ENCODE measurements at places on chromosomes 5 and 9. TPM values are rescaled to one million over a fixed set of nuclear protein-coding genes. Genes with fewer than 3 reads are reported as not detected.

DNA sequence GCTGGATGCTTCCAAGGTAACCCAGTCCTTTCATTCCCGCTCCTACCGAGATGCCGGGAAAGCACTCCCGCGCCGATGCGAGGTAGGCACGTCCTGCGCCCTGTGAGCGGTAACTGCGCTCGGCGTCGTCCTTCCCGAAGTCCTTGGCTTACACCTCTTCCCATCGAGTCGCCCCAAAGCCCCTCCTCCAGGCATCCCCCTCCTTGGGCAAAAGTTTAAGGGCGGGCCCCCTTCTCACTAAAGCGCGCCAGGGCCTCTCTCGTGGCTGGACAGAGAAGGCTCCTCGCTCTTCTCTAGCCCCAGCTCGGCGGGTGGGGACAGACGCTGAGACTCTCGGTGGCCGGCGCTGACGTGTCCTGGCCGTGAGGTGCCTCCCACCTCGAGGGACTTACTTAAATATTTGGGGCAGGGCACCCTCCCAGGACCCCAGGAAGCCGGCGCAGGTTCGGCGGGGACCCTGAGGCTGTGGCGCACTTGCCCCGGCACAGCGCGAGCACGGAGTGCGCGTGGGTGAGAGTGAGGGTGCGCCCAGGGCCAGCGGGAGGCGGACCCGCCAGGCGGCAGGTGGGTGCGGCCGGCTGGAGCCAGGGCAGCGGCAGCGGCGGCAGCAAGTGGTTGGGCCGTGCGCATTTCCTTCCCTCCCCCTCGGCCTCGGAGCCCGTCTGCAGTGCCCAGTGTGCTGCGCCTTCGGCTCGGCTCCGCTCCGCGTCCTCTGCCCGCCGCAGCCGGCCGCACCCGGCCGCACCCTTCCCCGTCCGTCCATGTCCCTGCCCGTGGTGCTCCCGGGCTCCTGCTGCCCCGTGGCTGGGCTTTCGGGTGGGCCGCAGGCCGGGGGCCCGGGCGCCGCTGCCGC is at the start of gene ENTREP1:
ENTREP1 (plus strand) TSS at position 667 of the 853 bp plus-strand sequence; CDS start at position 762, 95 bp downstream.
- no peaks in the 10 kb centered on the region for H3K4me1 ChIP-seq
- no peaks in the 10 kb centered on the region for H3K36me3 ChIP-seq
- peak within 1 kb of the TSS; percentile 29 for H3K4me3 ChIP-seq
- peaks cover 45% of the 10 kb centered on the region for H3K27me3 ChIP-seq
- H3K27ac ChIP-seq, result peak within 1 kb of the TSS; percentile 73

GRCh38 chr5:120405286-120405864 is 58.7 kb upstream of the PRR16 start:
- DNase-seq, result no peak
- no peak overlapping the region for H3K27ac ChIP-seq
- no peaks in the 10 kb centered on the region for H3K36me3 ChIP-seq
- H3K4me1 ChIP-seq, result no peaks in the 10 kb centered on the region
- H3K27me3 ChIP-seq, result no peaks in the 10 kb centered on the region

Gene TNFSF15
- polyA plus RNA-seq, result 0.50 TPM

DNA sequence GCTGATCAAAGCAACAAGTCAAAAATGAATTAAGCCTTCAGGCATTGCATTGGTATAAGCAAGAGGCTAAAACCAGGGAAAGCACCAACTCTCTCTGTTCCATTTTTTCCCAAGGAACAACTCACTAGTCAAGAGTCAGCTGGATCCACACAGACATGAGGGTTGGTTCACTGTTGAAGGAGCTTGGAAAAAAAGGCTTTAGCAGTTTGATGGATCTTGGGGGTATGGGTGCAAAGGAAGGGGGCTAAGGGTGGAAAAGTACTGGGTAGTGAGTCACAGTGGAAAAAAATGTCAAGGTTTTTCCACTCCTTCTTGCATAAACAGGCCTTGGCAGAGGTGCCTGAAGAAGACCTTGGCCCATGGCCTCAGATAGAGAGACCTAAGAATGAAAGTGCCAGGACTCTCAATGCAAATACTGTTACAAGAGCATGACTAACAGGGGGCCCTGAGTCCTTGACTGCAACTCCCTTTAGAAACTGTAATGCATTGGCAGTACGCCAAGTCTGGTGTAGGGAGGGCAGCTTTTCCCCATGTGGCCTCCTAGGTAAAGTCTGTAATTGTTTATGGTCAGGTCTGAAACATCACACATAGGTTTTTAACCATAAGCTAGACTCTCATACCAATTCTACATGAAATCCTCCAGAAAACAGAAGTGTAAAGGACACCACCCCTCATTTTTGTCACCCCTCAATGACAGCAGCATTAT is 23.7 kb downstream of the ACTL7A start:
- no peak overlapping the region for H3K4me3 ChIP-seq
- no peaks in the 10 kb centered on the region for H3K4me1 ChIP-seq
- H3K27me3 ChIP-seq, result no peaks in the 10 kb centered on the region
- H3K36me3 ChIP-seq, result peaks cover 24% of the 10 kb centered on the region
- H3K27ac ChIP-seq, result no peak overlapping the region

Gene WNT8A
- 0.09 TPM for polyA plus RNA-seq

DNA sequence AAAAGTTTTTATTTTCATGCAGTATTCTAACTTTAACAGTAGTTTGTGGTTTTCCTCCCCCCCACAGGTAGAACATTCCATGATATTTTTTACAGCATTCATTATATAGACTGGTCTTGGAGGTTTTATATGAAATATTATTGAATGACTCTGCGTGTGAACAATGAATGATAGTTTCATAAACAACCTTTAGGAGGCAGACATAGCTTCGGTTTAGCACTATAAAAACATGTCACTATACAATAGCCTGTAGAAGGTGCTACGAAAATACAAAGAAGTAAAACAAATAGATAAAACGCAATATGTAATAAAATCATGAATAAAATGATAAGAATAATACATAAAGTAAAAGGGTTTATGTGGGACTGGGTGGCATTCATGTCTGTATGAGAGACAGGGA is 8.5 kb downstream of the KLF4 start:
- H3K4me1 ChIP-seq, result no peaks in the 10 kb centered on the region
- H3K27me3 ChIP-seq, result peaks cover 8% of the 10 kb centered on the region
- no peak for DNase-seq

DNA sequence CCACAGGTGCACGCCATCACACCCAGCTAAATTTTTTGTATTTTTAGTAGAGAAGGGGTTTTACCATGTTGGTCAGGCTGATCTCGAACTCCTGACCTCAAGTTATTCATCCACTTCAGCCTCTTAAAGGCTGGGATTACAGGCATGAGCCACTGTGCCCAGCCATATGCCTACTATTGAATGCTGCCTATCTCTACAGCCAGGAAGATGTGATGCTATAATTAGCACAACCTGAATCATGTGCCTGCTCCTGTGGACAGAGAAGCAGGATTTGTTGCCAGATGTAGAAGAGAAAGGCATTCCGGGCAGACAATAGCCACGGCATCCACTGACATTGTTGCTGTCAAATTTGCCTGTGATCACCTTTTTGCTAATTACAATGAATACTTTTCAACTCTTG is 24.4 kb upstream of the MLLT3 start:
- no peaks in the 10 kb centered on the region for H3K4me1 ChIP-seq
- DNase-seq, result no peak
- no peaks in the 10 kb centered on the region for H3K27me3 ChIP-seq
- H3K27ac ChIP-seq, result no peak overlapping the region
- H3K4me3 ChIP-seq, result no peak overlapping the region
- H3K36me3 ChIP-seq, result no peaks in the 10 kb centered on the region

DNA sequence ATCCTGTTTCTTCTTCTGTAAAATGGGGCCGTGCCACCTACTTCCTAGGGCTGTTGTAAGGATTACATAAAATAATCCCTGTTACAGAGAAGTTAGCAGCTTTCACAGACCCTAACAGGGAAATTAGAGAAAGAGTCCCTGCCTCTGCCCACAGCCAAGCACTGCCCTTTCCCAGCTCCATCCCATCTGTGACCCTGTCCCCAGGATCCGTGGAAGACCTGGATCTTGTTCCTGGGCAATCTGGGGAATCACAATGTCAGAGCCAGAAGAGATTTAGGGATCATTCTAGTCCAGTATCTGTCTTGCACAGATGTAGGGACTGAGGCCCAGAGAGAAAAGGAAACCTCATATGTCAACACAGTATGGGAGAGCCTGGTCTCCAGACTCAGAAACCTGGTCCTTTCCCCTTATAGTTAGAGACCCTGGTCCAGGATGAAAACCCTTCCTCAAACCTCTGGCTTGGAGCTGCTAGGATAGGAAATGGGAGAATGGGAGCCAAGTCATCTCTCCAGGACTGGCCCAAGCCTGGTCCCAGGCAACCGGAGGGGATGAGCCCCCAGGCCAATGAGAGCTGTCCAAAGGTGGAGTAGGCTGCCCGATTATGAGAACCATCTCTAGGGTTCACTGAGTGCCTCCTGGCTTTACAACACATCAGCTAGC is 12.5 kb downstream of the LHX6 start:
- H3K27ac ChIP-seq, result no peak overlapping the region
- H3K36me3 ChIP-seq, result no peaks in the 10 kb centered on the region
- peaks cover 40% of the 10 kb centered on the region for H3K4me1 ChIP-seq
- peaks cover 95% of the 10 kb centered on the region for H3K27me3 ChIP-seq
- no peak for DNase-seq

DNA sequence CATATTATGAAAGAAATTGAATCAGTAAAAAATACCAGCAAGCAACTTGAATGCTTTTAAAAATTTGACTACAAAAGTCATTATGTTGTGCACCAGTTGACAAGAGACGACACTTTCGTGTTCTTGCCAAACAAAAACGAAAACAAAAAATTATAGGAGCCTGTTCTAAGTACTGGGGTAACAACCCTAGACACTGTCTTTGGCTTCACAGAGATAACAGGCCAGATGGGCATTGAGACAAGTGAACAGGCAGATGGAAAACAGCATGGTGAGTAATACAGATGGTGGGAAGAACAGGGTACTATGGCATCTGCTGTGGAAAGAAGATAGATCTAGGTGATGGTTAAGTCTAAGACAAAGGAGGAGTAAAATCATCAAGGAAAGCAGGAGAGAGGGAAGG is 99.0 kb downstream of the CDH12 start:
- no peaks in the 10 kb centered on the region for H3K4me1 ChIP-seq
- no peak overlapping the region for H3K27ac ChIP-seq
- H3K36me3 ChIP-seq, result no peaks in the 10 kb centered on the region
- H3K27me3 ChIP-seq, result no peaks in the 10 kb centered on the region
- H3K4me3 ChIP-seq, result no peak overlapping the region
- no peak for DNase-seq

DNA sequence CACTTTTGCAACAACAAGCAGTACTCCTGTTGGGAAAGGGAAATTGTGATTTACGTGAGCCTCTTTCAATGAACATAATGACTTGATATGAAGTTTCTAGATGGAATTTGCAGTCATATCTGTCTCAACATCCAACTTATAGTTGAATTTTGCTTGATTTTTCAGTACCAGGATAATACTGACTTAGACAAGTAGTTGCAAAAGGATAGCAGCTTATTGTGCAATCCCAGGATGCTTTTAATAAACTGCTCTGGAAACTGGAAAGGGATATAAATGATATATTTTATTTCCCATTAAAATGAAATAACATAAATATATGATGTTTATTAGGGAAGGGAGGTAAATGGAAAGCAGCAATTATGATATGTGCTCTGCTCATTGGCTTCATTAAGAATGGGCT is 174.4 kb upstream of the RGMB start:
- H3K27me3 ChIP-seq, result no peaks in the 10 kb centered on the region
- no peaks in the 10 kb centered on the region for H3K36me3 ChIP-seq
- no peak for DNase-seq
- no peaks in the 10 kb centered on the region for H3K4me1 ChIP-seq
- no peak overlapping the region for H3K4me3 ChIP-seq

DNA sequence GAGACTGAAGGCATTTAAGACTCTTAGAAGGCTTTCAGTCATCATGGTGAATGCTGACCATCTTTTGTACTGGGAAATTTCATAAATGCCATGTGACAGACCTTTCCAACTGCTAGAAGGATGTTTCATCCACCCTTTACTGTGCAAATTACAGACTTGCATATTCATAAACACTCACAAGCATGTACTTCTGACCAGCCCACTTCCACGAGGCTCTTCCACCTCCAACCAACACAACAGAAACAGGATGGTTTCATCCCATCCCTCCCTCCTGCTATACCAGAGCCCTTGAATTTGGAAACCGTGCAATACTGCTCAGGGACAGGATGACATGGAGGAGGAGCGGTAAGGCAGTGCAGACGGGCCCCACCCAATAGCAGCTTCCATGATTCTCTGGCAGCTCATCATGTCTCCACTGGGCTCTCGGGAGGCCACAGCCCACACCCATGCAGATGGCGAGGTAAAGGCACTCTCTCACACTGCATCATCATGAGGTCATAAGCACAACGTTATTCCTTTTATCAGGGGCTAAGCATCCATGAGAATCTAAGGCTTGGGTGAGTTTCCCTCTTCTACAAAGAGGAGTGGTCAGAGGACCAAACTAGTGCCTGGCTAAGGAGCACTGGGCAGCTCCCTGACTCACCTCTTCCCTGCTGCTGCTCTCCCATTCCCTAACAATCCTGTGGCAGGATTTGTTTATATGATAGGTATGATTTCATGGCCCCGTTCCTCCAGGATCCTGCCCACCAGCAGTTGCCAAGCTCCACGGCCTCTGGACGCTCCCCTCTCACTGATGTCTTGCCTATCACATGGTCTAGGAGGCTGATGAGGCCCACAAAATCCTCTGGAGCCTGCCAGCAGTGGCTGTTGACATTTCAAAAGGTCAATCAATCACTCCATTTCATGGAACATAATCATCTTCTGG is 94.4 kb upstream of the FSTL4 start:
- H3K4me3 ChIP-seq, result no peak overlapping the region
- no peak for DNase-seq
- peaks cover 2% of the 10 kb centered on the region for H3K27me3 ChIP-seq
- no peaks in the 10 kb centered on the region for H3K36me3 ChIP-seq

Gene FAM163B
- 0.27 TPM for polyA plus RNA-seq

GRCh38 chr9:96251451-96251850 is 50.5 kb downstream of the HSD17B3 start:
- no peaks in the 10 kb centered on the region for H3K36me3 ChIP-seq
- H3K4me1 ChIP-seq, result no peaks in the 10 kb centered on the region
- no peak overlapping the region for H3K27ac ChIP-seq
- H3K4me3 ChIP-seq, result no peak overlapping the region
- DNase-seq, result no peak
- no peaks in the 10 kb centered on the region for H3K27me3 ChIP-seq

DNA sequence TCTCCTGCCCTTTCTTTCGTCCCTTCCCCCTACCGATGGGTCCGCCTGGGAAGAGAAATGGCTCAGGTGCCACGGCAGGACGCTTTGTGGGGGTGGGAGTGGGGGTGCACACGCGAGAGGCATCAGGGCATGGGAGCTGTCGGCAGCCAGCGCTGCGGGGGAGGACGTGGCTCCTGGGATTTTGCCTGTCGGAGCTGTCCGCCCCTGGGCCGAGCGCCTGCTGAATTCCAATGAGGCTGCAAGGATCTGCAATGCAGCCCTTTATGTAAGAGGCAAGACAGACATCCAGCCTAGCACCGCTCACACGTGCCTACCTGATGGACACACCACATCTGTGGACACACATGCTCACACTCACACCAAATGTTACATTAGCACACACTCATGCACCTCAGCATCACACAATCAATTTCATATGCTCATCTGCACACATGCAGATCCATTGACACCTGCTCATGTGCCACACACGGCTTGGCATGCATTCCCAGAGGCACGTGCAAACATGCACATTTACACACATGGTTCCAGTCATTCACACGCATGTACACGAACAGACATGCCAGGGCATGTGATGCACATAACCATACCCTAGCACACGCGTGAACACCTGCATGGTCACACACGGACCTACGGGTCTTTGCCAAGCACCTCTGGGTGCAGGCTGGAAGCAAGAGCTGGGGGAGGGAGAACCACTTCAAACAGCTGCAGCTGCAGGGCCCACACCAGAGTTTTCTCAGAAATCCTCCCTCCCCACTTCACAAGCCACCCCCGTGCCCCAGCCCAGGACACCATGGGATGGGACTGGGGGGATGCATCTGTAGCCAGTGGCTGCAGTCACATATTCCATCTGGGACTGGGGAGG is 1.4 kb downstream of the GRIN1 start:
- no peak overlapping the region for H3K27ac ChIP-seq
- no peak overlapping the region for H3K4me3 ChIP-seq

Gene PRDM9
- polyA plus RNA-seq, result 0.02 TPM
